ENCODE measurements at places on chromosomes 11 and 22.
A peak's percentile ranks its signal among the peaks of the same experiment; 100 is the strongest.

DNA sequence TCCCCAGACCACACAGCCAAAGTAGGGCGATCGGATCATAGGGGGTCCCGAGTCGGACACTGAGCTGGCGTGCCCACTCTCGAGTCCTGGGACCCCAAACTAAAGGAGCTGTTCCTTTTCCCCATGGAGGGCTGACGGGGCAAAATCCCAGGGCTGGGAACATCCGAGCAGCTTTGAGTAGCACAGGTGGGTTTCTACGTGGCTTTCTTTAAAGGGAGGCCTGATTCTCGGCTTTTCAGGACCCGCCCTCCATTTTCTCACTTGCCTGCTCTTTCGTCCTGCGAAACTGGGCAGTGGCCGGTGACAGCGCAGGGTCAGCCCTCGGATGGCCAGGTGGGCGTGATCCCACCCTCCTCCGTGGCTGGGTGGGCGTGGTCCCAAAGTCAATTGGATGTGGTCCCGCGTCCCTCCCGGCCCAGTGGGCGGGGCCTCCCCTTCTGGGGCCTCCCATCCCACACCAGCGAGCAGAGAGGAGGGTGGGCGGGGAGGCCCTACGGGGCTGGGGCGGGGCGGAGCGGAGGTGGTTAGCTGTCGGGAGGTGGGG lies 17.5 kb upstream of the TXNRD2 start:
- DNase-seq: no peak

DNA sequence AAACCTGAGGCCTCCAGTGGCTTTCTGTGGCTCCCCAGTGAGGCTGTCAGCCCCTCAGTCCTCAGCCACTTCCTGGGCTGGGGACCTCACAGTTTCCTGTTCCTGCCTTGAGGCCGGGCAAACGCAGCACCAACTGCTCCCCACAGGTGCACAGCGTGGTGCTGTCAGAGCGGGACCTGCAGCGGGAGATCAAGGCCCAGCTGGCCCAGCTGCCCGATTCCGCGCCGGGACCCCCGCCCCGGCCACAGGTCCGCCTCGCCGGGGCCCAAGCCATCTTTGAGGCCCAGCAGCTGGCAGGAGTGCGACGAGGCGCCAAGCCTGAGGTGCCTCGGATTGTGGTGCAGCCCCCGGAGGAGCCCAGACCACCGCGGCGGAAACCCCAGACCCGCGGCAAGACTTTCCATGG lies 5.4 kb downstream of the TBC1D10C start:
- DNase-seq: peak; percentile 47

GRCh38 chr22:27274770-27275449 lies 526.6 kb downstream of the MN1 start:
- DNase-seq: no peak

- DNase-seq: no peak
Measured at GRCh38 chr11:125626288-125626950, 1.5 kb downstream of the CHEK1 start.

DNA sequence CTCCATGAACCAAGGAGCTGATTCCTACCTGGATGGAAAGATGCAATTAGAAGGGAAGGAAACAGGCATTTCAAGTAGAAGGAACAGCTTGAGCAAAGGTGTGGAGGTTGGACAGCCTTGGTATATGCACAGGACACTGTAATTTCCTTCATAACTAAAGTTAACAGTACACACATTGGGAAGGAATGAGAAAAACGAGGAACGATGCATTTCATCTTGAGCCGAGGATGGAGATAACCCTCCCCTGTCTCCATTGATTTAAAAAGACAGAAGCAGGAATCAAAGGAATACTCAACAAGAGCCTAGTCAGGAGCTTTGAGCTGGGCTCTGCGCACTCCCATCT lies 2.3 kb upstream of the PRG2 start:
- no peak for DNase-seq

DNA sequence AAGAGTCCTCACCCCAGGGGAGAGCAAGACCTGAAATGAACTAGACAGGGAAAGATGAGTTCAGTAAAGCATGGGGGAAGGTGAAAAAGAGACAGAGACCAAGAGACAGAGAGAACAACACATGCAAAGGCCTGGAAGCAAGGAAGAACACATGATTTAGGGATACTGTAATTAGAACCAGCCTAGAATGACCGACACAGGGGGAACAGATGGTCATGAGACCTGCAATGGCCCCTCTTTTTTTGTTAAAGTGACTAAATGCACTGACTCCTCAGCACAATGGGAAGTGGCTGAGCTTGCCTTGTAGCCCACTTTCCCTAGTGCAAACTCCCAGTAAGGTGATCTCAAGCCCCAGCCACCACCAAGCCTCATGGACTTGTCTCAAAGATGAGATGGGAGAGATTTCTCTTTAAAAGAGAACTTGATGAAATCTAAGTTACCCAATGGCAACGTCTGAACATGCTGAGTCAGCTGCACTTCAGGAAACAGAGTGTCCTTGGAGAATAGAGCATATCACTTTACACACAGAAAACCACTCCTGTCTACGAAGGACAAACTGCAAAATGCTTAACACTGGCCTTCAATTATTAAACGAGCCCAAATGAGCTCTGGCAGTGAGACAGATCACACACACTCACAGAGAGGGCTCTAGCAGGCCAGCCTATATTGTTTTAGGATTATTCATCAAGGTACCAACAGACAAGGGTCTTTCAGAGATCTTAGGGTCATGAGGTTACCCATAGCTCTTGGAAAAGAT lies 91.0 kb downstream of the SERGEF start:
- no peak for DNase-seq

DNA sequence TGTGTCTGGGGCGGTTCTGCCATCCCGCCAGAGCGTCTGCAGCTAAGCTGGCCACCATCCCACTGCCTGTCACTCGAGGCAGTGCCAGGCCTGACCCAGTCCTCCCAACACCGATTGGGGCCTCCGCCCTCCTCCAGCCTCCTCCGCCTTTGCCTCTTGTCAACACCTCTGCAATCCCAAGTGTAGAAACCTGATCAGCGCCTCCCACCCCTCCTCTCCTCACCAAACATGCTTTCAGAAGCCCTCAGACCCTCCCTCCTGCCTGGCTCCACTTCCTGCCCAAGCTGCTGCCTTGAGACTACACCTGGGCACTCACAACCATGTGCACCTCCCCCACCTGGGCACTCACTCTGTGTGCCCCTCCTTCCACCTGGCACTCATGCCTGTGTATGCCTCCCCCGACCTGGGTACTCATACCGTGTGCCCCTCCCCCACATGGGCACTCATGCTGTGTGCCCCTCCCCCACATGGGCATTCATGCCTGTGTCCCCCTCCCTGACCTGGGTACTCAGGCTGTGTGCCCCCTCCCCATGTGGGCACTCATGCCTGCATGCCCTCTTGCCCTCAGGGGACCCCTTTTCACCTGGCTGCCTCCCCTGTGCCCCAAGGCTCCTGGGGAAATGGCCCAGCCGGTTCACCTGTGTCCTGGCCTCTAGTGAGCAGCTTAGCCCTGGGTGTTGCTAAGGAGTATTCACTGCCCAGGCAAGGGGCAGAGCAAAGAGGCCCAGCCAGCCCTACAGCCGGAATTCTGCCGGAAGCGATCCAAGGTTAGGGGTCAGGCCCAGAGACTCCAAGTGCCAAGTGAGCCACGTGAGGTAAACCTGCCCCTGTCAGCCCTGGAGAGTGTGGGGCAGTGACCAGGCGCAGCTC lies 5.5 kb upstream of the IFITM10 start:
- no peak for DNase-seq

DNA sequence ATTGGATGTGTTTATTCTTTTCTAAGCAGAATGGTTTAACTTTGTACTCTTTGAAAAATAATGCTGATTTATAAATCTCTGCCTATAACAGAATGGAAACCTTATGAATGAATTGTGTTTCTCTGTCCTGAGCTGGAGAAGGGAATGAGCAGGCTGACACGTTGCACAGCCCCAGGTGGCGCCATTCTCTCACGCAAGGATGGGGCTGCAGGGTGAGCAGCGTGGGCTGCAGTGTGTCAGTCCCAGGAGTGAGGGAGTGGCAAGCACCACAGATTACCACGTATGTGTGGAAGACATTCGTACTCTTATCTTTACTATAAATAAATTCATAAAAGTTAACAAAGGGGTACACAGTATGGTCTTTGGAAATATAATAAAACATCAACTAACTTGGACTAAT lies 33.4 kb downstream of the FDX1 start:
- DNase-seq: no peak

- DNase-seq: no peak
Measured at GRCh38 chr11:76150141-76150540, 56.2 kb downstream of the WNT11 start.

DNA sequence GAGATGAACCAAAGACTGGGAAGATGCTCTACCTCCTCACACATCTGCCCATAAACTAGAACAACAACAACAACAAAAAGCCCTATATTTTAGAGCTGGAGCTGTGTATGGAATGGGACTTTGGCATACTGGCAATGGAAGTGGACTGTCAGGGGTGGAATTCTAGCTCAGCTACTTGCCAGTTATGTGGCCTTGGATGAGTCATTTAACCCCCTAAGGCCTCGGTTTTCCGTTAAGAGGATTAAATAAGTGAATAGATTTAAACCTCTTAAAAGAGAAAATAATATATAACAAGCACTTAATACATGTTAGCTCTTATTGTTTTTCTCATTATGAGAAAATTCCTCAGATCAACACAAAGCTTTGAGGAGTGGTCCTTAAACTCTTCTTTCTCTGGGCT lies 195.0 kb downstream of the KIF18A start:
- no peak for DNase-seq

DNA sequence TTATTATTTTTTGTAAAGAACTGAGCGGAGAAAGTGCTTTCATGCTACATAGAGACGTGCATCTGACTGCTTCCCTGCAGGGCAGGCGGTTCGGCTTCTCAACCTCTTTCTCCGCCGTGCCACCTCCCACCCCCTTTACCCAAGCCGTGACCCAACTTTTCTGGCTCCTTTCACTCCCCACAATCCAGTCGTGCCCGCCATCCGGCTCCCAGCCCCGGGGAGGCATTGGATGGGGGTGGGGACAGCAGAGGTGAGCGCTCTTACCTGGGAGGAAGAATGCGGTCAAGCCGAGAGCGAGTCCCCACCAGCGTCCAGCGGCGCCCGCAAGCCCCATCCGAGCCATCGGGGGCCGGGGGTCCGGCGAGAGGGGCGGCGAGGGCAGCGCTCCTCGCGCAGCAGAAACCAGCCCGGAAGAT lies 781 bp downstream of the NECTIN1 start:
- DNase-seq: no peak

Data from T-helper 17 cell (primary cell).